Fibroblast of pulmonary artery (primary cell): ENCODE measurements at places on chromosomes 1 and 21.

- DNase-seq: no peak
Measured at GRCh38 chr21:28239340-28239739, 753.3 kb downstream of the LTN1 start.

- peak; percentile 73 for DNase-seq
Measured at GRCh38 chr1:162136760-162137159, 67.3 kb downstream of the NOS1AP start.

- DNase-seq: peak; percentile 47
Measured at GRCh38 chr1:161743231-161743630, 6.4 kb upstream of the DUSP12 start.

GRCh38 chr1:218916720-218917119 lies 257.0 kb upstream of the LYPLAL1 start:
- DNase-seq: no peak

DNA sequence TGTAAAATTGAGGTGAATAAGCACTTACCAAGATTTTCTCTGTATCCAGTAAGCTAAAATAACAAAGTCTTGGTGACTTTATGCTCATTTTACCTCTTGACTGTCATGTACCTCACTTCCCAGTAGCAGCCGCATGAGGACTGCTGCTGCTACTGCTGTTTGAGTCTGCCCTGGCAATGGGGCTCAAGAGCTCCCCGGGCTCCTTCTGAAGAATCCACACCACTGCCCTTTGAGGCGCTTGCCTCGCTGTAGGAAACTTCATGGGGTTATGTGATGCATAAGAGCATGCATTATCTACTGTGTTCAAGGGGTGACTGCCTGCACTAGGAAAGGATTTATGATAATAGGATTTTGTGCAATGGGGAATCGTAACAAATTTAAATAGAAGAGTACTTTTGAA lies 113.5 kb downstream of the NTNG1 start:
- DNase-seq: no peak

DNA sequence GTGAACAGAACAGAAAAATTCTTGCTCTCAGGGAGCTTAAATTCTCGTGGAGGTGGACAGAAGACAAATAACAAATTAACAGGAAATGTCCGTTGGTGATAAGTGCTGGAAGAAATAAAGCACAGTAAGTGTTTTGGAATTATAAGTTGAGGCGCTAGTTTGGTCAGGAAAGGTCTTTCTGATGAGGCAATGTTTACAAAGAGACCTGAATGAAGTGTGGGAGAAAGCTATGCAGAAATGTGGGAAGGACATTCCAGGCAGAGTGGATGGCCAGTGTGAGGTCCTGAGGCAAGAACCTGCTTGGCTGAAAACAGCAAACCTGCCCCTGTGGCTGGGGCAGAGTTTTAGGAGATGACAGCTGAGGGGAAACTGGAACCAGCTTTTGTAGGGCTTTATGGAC lies 23.3 kb downstream of the NGF start:
- DNase-seq: peak; percentile 84

- DNase-seq: peak; percentile 10
Measured at GRCh38 chr1:7295946-7296345, 475.1 kb upstream of the VAMP3 start.

GRCh38 chr1:38549191-38549590 lies 310.4 kb downstream of the RRAGC start:
- no peak for DNase-seq

DNA sequence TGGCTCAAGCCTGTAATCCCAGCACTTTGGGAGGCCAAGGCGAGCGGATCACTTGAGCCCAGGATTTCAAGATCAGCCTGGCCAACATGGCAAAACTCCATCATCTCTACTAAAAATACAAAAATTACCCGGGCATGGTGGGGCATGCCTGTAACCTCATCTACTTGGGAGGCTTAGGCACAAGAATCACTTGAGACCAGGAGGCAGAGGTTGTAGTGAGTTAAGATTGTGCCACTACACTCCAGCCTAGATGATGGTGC lies 12.0 kb downstream of the PALMD start:
- DNase-seq: no peak

- DNase-seq: no peak
Measured at GRCh38 chr1:118783095-118783758, 204.9 kb downstream of the TBX15 start.
